ENCODE measurements at places on chromosomes 16 and 17. TPM values are rescaled to one million over a fixed set of nuclear protein-coding genes. Genes with fewer than 3 reads are reported as not detected.

PRRT2 gene
- total RNA-seq = 1.3 TPM

NDUFAB1 gene
- total RNA-seq = 57.0 TPM

ABCA5 gene
- 18.1 TPM for total RNA-seq

TMEM186 gene
- 4.8 TPM for total RNA-seq

HIC1 gene
- 20.5 TPM for total RNA-seq

NOL11 gene
- total RNA-seq = 23.3 TPM

TMEM132E gene
- 0.09 TPM for total RNA-seq

ZFP1 gene
- total RNA-seq = 9.9 TPM

HOXB7 gene
- not detected for total RNA-seq

OR1E2 gene
- total RNA-seq = not detected

IRX3 gene
- total RNA-seq = 0.65 TPM

VAT1 gene
- total RNA-seq = 338 TPM

LRRC37A gene
- 0.46 TPM for total RNA-seq

AXIN2 gene
- total RNA-seq = 5.8 TPM

HSPB9 gene
- not detected for total RNA-seq

CALB2 gene
- total RNA-seq = 0.28 TPM

HOXB8 gene
- not detected for total RNA-seq

PNMT gene
- total RNA-seq = not detected

OR1A1 gene
- not detected for total RNA-seq

TBC1D3G gene
- total RNA-seq = not detected

ADGRG3 gene
- not detected for total RNA-seq

ITGAL gene
- total RNA-seq = not detected

Measured in smooth muscle cell of bladder (primary cell).